ENCODE measurements at places on chromosomes 2 and 18.

DNA sequence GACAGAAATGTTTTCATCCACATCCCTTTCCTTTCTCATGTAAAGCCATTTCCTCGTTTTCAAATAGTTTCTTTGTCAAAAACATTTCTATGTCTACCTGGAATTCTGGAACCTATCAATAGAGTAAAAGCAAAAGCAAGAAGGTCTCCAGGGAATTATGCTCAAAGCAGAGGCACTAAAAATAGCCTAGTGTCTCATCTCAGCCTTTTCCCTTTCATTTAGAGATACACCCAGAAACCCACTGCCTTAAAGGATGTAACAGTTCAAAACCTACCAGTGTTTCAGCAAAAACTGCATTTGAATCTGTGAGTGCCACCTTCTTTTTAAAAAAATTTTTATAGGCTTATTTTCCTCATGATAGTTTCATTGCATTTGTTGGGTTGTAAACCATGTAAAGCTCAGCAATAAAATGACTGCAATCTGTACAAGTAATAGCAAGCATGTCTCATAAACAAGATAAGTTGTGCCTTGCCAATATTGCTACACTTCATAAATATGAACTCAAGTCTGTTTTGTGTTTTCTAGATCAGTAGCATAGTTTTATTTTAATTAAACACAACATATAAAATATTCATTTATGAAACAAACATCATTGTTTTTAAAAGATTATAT lies 927.3 kb upstream of the ACVR2A start:
- no peak for DNase-seq

GRCh38 chr2:46979571-46979979 lies 64.0 kb upstream of the MCFD2 start:
- DNase-seq = no peak

DNA sequence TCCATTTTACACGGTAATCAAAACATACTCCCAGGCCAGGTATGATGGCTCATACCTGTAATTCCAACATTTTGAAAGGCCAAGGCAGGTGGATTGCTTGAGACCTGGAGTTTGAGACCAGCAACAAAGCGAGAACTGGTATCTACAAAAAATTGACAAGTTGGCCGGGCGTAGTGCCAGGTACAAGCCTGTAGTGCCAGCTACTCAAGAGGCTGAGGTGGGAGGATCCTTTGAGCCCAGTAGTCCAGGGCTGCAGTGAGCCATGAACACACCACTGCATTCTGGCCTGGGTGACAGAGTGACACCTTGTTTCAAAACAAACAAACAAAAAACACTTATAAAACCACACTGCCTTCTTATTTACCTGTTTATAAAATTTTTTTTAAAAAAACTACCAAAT lies 80.8 kb downstream of the GAREM1 start:
- DNase-seq = no peak

GRCh38 chr2:20940856-20941255 lies 103.0 kb downstream of the APOB start:
- no peak for DNase-seq

DNA sequence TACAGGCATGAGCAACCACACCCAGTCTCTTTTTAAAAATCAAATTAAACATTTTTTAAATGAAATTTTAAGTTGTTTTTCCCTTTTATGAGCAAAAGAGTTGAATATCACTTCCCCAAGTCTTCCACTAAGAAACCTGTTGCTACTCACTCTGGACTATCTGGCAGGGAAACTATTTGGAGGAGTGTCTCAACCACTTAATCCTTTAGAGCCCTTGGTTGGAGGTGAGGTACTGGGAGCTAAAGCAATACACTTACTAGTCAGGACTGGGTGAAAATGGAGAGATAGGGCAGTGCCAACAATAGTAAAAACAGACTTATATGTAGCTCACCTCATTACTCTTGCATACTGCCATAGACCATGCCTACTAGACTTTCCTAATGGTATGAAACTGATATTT lies 135.5 kb downstream of the RND3 start:
- no peak for DNase-seq

DNA sequence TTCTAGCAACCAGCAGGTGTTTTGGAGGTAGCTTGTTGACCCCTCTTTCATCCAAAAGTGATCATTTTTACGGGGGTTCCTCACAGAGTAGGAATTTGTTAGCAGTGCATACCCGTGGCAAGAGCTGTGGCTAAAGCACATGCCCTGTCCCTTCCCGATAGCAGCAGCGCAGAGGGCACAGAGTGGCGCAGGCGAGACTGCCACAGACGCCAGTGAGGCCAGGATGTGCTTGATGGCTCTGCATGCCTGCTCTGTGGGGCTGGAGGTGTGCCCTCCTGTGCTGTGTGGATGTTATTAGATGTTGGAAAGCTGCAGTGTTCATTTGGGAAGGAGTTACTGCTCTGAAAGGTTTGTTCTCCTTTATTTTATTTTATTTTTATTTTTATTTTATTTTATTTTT lies 153.6 kb downstream of the FAM210A start:
- no peak for DNase-seq
